Activated CD8-positive, alpha-beta T cell treated with anti-CD3 and anti-CD28 coated beads for 36 hours (primary cell): ENCODE measurements at places on chromosomes 16 and 17.
A peak's percentile ranks its signal among the peaks of the same experiment; 100 is the strongest.

DNA sequence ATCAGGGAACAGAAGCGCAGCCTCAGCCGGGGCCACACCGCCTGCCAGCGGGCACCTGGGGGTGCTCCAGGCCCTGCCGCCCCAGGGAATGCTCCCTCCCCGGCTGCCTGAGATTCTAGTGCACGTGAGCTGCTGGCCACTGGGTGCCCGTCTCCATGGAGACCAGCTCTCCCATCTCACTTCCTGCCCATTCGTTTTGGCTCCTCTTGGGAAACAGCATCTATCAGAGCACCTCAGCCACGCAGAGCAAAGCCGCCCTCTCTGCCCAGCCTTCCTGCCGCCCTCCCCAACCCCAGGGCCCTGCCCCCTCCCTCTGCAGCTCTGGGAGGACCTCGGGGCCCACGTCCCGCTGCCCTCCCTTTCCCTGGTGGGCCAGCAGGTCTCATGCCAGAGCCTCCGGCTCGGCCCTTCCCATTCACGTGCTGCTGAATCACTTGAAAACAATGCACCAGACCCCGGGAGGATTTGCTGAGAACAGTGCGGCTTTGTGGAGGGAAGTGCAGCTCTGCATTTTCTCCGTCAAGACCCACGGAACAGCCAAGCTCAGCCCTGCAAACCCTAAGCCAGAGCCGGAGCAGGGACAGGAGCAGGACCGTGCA, 19.4 kb downstream of the CEP295NL start:
- H3K27me3 ChIP-seq, result peaks cover 2% of the 10 kb centered on the region
- DNase-seq, result no peak
- H3K4me1 ChIP-seq, result peaks cover 25% of the 10 kb centered on the region
- H3K36me3 ChIP-seq, result no peaks in the 10 kb centered on the region
- peak overlapping the region; percentile 80 for H3K27ac ChIP-seq
- H3K4me3 ChIP-seq, result peak overlapping the region; percentile 15

- H3K4me3 ChIP-seq, result no peak overlapping the region
- H3K4me1 ChIP-seq, result peaks cover 23% of the 10 kb centered on the region
- H3K36me3 ChIP-seq, result peaks cover 3% of the 10 kb centered on the region
- no peak for DNase-seq
Observed at GRCh38 chr17:64244165-64244564, 18.9 kb downstream of the TEX2 start.

DNA sequence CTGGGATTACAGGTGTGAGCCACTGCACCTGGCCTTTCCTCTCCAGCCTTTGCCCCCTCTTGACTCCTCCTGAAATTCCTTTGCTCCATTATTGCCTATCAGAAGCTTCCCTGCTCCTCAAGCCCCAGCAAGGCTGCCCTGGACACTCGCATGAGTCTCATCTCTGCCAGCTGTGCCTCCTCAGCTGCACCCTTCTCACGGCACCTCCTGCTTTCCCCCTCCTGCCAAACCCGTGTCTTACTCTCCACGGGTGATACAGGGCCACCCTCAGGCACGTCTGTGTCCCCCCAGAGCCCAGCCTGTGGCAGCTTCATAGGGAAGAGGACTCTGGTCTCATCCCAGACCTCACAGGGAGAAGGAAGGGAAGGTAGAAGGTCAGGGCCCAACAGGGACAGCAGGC, 15.4 kb downstream of the G6PC3 start:
- DNase-seq, result no peak
- H3K4me3 ChIP-seq, result no peak overlapping the region
- H3K27ac ChIP-seq, result peak overlapping the region; percentile 36
- H3K4me1 ChIP-seq, result peaks cover 16% of the 10 kb centered on the region
- H3K36me3 ChIP-seq, result peaks cover 4% of the 10 kb centered on the region

DNA sequence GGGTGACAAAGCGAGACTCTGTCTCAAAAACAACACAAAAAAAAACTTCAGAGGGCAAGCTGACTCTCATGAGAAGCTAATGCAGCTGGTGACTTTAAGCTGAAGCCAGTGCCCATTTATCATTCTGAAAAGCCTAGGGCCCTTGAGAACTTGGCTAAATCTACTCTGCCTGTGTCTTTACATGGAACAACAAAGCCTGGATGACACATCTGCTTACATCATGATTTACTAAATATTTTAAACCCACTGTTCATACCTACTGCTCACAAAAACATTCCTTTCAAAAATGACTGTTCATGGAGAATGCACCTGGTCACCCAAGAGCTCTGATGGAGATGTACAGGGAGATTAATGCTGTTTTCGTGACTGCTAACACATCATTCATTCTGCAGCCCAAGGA, 6.1 kb upstream of the ALOX12 start:
- H3K4me1 ChIP-seq, result no peaks in the 10 kb centered on the region
- no peaks in the 10 kb centered on the region for H3K27me3 ChIP-seq
- no peaks in the 10 kb centered on the region for H3K36me3 ChIP-seq
- H3K4me3 ChIP-seq, result no peak overlapping the region
- no peak for DNase-seq
- no peak overlapping the region for H3K27ac ChIP-seq

- peaks cover 40% of the 10 kb centered on the region for H3K27me3 ChIP-seq
- no peak overlapping the region for H3K4me3 ChIP-seq
- H3K4me1 ChIP-seq, result peaks cover 2% of the 10 kb centered on the region
- no peak overlapping the region for H3K27ac ChIP-seq
- no peaks in the 10 kb centered on the region for H3K36me3 ChIP-seq
Observed at GRCh38 chr17:43950554-43950953, 3.2 kb downstream of the PYY start.

DNA sequence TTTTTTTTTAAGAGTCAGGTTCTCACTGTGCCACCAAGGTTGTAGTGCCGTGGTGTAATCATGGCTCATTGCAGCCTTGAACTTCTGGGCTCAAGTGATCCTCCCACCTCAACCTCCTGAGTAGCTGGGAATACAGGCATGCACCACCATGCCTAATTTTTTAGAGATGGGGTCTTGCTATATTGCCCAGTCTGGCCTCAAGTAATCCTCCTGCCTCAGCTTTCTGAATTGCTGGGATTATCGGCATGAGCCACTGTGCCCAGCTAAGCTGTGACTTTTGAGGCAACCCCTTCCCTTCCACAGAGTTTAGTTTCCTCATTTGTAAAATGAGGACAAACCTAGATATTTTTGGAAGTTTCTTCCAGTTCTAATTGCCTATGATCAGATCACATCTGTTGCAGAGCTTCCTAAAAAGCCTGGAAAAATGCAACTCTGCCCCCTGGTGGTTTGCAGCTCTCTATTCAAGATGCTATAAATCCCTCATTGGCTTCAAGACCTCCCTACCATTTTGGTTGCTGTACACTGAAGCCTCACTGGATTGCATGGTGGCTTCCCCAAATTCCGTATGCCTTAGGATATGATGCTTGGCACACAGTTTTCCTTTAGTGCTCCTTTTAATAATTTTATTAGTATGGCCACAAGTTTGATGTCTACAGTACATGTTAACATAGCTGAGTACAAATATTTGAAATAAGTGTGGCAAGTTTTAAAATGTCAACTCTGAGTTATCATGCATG, 19.3 kb downstream of the GDE1 start:
- peak; percentile 83 for DNase-seq
- no peak overlapping the region for H3K27ac ChIP-seq
- peaks cover 35% of the 10 kb centered on the region for H3K36me3 ChIP-seq
- H3K4me3 ChIP-seq, result no peak overlapping the region
- no peaks in the 10 kb centered on the region for H3K4me1 ChIP-seq
- no peaks in the 10 kb centered on the region for H3K27me3 ChIP-seq

GRCh38 chr17:58279016-58279711, 1.6 kb downstream of the MPO start:
- H3K4me3 ChIP-seq, result no peak overlapping the region
- H3K27me3 ChIP-seq, result peaks cover 14% of the 10 kb centered on the region
- H3K27ac ChIP-seq, result no peak overlapping the region
- peaks cover 4% of the 10 kb centered on the region for H3K4me1 ChIP-seq

GRCh38 chr17:81542431-81543338, 9.5 kb downstream of the FAAP100 start:
- H3K27ac ChIP-seq, result no peak overlapping the region
- DNase-seq, result no peak
- H3K4me1 ChIP-seq, result no peaks in the 10 kb centered on the region
- no peak overlapping the region for H3K4me3 ChIP-seq
- peaks cover 4% of the 10 kb centered on the region for H3K27me3 ChIP-seq
- H3K36me3 ChIP-seq, result peaks cover 7% of the 10 kb centered on the region

DNA sequence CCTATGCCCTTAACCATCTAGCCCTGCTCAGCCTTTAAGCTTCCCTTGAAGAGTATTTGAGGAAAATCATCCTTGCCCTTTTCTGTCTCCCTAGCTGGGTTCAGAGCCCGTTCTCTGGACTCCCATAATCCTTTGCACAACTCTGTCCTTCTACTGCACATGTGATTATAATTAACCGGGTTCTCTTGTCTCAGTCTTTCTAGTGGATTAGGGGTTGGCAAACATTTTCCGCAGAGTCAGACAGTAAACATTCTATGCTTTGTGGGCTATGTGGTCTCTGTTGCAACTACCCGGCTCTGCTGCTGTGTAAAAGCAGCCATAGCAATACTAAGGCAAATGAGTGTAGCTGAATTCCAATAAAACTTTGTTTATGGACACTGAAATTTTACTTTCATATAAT, 80.0 kb downstream of the CDRT15 start:
- H3K27me3 ChIP-seq, result no peaks in the 10 kb centered on the region
- peaks cover 21% of the 10 kb centered on the region for H3K4me1 ChIP-seq
- H3K36me3 ChIP-seq, result peaks cover 26% of the 10 kb centered on the region
- H3K27ac ChIP-seq, result no peak overlapping the region
- no peak overlapping the region for H3K4me3 ChIP-seq

- H3K4me3 ChIP-seq, result no peak overlapping the region
- no peak for DNase-seq
- no peak overlapping the region for H3K27ac ChIP-seq
- peaks cover 4% of the 10 kb centered on the region for H3K27me3 ChIP-seq
- peaks cover under 1% of the 10 kb centered on the region for H3K4me1 ChIP-seq
- H3K36me3 ChIP-seq, result no peaks in the 10 kb centered on the region
Observed at GRCh38 chr16:47033176-47033575, 59.7 kb upstream of the DNAJA2 start.

DNA sequence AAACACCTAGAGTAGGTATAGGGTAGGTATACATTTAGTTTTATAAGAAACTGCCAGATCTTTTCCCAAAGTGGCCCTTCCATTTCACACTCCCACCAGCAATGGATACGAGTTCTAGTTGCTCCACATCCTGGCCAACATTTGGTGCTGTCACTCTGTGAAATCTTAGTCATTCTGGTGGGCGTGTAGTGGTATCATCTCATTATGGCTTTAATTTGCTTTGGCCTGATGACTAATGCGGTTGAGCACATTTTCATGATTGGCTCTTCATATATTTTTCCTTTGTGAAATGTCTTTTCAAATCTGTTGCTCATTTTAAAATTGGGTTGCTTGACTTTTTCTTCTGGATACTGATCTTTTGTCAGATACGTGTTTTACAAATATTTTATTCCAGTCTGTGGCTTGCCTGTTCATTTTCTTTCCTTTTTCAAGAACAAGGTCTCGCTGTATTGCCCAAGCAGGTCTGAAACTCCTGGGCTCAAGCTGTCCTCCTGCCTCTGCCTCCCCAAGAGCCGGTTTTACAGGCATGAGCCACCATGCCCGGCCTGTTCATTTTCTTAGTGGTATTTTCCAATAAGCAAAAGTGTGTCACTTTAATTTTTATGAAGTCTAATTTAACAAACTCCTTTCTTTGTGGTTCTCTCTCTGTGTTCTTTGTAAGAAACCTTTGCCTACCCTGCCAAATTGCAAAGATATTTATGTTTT, 192.4 kb downstream of the SEC14L1 start:
- H3K27me3 ChIP-seq, result no peaks in the 10 kb centered on the region
- peaks cover 10% of the 10 kb centered on the region for H3K36me3 ChIP-seq
- H3K4me3 ChIP-seq, result peak overlapping the region; percentile 54
- peak overlapping the region; percentile 90 for H3K27ac ChIP-seq

- H3K4me1 ChIP-seq, result no peaks in the 10 kb centered on the region
- H3K27me3 ChIP-seq, result no peaks in the 10 kb centered on the region
- DNase-seq, result no peak
- no peak overlapping the region for H3K27ac ChIP-seq
- H3K4me3 ChIP-seq, result no peak overlapping the region
Observed at GRCh38 chr16:73288520-73288919, 240.6 kb upstream of the ZFHX3 start.

DNA sequence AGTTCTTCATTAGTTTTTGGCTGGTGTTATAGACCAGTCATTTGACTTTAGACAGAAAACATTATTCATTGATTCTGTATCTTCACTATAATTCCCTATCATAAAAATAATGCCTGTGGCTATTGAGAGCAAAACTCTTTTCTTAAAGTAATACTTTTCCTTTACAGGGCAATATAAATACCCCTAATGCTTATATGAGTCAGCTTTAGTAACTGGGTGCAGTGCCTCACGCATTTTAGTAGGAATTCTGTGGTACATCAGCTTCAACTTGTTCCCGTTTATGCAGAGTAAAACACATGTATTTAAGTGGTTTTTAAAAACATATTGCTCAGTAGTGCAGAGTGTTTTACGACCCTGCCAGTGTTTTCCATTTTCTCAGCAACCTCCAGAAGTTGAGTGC, 68.1 kb downstream of the SEC14L1 start:
- no peak overlapping the region for H3K27ac ChIP-seq
- H3K4me3 ChIP-seq, result no peak overlapping the region
- no peak for DNase-seq
- H3K27me3 ChIP-seq, result no peaks in the 10 kb centered on the region

- no peak overlapping the region for H3K27ac ChIP-seq
- peak; percentile 30 for DNase-seq
- no peaks in the 10 kb centered on the region for H3K4me1 ChIP-seq
- H3K36me3 ChIP-seq, result no peaks in the 10 kb centered on the region
Observed at GRCh38 chr16:6684076-6684673, 648.5 kb upstream of the RBFOX1 start.

DNA sequence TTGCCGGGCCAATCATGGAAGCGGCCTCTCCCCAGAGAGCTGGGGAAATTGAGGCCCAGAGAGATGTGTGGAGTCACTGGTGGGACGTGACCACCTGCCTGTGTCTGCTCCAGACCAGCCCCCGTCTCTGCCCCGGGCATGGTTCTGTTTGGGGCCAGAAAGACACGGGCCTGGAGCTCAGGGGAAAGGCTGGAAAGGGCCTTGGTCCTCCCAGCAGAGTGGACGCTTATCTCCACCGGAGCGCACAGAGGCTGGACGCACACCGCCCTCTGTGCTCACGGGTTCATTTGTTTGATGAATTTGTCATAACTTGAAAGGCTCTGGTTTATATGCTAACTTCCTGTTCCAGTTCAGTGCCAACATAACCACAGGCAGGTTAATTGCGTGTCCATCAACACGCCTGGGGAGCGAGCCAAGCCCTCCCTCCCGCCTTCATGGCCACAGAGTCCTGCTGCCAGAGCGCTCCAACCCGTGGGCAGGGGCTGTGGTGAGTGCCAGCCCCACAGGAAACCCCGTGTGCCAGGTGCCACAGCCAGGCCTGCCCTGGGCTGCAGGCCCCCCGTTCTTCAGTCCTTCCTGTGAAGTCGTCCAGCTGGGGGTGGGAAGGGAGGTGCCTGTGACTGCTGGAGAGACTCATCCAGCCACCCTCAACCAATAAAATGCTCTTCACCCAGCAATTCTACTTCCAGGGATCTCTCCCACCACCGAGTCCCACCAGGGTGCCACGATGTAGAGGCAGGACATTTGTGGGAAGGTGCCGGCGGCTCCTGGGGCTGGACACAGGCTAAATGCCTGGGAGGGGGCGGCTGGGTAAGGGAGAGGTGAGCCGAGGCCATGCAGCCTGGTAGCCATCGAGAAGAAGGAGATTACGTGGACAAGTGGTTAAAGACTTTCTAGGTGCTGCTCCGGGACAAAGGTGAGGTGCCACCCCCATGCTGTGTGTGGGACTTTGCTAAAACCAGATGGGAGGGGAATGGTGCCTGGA, 29.4 kb upstream of the BAHCC1 start:
- H3K27me3 ChIP-seq, result peaks cover 35% of the 10 kb centered on the region
- no peaks in the 10 kb centered on the region for H3K36me3 ChIP-seq
- peak overlapping the region; percentile 73 for H3K27ac ChIP-seq
